Hepatocyte (in vitro differentiated cells): ENCODE measurements at places on chromosomes 4 and X. TPM values are rescaled to one million over a fixed set of nuclear protein-coding genes. Genes with fewer than 3 reads are reported as not detected.

DNA sequence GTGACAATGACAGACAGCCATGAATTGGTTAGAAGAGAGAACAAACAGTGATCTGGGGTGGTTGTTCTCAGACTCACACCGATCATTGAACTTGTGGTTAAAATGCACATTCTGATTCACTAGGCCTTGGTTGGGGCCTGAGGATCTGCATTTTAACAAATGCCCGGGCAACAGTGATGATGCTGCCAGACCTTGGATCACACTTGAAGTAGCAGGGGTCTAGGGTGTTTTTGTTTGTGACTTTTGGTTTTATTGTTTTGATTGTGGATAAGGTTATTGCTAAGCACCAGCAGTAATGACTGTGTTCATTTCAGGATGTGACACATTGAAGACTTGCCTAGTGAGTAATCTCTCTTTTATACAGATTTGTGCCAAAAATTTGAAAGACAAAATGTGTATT, 36.5 kb downstream of the TXLNG start:
- H3K36me3 ChIP-seq: no peaks in the 10 kb centered on the region
- no peaks in the 10 kb centered on the region for H3K27me3 ChIP-seq
- H3K4me1 ChIP-seq: peaks cover 10% of the 10 kb centered on the region
- no peak overlapping the region for H3K4me3 ChIP-seq
- DNase-seq: no peak

GRCh38 chr4:153573881-153574802, 108.0 kb downstream of the TMEM131L start:
- no peak overlapping the region for H3K27ac ChIP-seq
- peak; percentile 74 for DNase-seq
- H3K36me3 ChIP-seq: no peaks in the 10 kb centered on the region
- no peaks in the 10 kb centered on the region for H3K4me1 ChIP-seq

DNA sequence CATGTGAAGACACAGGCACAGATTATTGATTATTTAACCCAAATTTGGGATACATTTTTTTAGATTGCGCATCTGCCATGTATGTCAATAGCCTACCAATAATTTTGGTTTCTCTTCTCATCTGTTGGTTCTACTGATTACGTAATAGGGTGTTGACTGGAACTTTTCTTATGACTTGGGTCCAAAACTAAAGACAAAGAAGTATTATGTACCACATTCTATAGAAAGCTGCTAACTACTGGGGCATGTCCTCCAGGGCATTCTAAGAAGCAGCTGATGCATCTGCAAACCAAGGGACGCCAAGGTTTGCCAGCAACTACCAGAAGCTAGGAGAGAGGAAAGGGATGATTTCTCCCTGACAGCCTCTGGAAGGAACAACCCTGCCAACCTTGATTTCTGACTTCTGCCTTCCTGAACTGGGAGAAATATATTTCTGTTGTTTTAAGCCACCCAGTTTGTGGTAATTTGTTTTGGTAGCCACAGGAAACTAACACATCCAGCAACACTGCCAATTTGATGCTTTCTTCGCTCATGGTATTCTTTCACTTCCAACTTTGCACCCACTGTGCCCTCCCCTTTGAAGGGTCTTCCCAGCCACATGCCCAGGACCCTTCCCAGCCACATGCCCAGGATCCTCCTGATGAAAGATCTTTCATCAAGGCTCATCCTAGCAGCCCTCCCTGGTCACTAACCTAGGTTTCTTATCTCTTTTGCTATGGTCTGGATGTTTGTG, 15.9 kb upstream of the TLR1 start:
- no peaks in the 10 kb centered on the region for H3K4me1 ChIP-seq
- DNase-seq: no peak
- no peak overlapping the region for H3K27ac ChIP-seq
- H3K36me3 ChIP-seq: no peaks in the 10 kb centered on the region
- no peak overlapping the region for H3K4me3 ChIP-seq

DNA sequence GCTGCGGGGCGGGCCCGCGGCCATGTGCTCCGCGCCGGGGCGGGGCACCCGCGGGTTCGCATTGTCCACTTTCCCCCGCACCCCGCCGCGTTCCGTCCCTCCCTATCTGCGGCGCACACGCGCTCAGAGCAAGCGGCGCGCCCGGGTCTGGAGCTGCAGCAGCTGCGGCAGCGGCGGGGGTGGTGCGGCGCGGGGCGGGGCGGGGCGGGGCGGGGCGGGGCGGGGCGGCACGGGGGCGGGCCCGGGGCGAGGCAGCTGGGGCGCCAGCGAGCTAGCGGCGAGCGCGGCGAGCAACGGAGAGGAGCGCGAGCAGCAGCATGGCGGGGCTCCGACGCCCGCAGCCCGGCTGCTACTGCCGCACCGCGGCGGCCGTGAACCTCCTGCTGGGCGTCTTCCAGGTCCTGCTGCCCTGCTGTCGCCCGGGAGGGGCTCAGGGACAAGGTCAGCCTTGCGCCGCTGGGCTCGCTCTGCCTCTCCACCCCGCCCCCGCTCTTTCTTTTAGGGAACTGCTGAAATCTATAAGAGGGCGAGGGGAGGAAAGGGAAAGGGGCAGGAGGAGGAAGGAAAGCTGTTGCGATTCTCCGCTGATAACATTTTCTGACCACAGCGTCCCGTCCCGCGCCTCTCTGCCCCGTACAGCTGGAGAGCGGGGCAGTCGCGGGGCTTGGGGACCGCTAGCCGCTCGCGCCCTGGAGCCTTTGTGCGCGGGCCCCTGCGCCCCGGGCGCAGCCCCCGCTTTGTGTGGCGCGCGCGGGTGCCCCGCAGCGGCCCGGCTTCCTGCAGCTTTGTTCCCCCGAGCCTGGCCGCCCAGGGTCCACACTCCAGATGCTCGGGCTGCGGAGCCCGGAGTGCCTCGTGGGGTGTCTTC, at the start of gene TMEM131L:
TMEM131L (plus strand) TSS at position 280 of the 868 bp plus-strand sequence; CDS start at position 318, 38 bp downstream.
- peaks cover 3% of the 10 kb centered on the region for H3K27me3 ChIP-seq
- H3K4me3 ChIP-seq: peak within 1 kb of the TSS; percentile 92
- peak within 1 kb of the TSS; percentile 69 for H3K27ac ChIP-seq
- DNase-seq: peak; percentile 83

- no peak overlapping the region for H3K27ac ChIP-seq
- DNase-seq: no peak
- H3K4me3 ChIP-seq: no peak overlapping the region
- no peaks in the 10 kb centered on the region for H3K27me3 ChIP-seq
- H3K4me1 ChIP-seq: no peaks in the 10 kb centered on the region
Observed at GRCh38 chr4:59945277-59945676, 1254.8 kb upstream of the ADGRL3 start.

DNA sequence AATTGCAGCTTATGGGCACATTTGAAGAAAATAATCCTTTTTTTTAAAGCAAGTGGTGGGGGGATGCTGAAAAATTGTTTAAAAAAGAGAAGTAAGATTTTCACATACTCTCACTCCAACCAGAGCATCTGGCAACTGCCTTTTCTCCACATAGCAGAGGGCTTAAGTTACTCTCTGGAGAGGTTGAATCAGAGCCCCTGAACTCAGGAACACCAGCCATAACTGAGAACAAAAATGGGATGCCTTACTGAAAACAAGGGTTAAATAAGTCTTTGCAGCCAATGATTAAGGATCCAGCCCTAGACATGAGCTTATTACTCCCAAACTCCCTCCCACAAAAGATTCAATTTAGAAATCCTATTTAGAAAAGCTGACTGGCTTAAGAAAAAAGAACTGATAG, 27.5 kb downstream of the CASK start:
- no peaks in the 10 kb centered on the region for H3K36me3 ChIP-seq
- H3K4me1 ChIP-seq: no peaks in the 10 kb centered on the region
- H3K4me3 ChIP-seq: no peak overlapping the region
- H3K27ac ChIP-seq: no peak overlapping the region
- no peaks in the 10 kb centered on the region for H3K27me3 ChIP-seq

- no peaks in the 10 kb centered on the region for H3K36me3 ChIP-seq
- peak; percentile 39 for DNase-seq
- no peak overlapping the region for H3K27ac ChIP-seq
Observed at GRCh38 chr4:98092833-98093439, 50.3 kb downstream of the STPG2 start.

DNA sequence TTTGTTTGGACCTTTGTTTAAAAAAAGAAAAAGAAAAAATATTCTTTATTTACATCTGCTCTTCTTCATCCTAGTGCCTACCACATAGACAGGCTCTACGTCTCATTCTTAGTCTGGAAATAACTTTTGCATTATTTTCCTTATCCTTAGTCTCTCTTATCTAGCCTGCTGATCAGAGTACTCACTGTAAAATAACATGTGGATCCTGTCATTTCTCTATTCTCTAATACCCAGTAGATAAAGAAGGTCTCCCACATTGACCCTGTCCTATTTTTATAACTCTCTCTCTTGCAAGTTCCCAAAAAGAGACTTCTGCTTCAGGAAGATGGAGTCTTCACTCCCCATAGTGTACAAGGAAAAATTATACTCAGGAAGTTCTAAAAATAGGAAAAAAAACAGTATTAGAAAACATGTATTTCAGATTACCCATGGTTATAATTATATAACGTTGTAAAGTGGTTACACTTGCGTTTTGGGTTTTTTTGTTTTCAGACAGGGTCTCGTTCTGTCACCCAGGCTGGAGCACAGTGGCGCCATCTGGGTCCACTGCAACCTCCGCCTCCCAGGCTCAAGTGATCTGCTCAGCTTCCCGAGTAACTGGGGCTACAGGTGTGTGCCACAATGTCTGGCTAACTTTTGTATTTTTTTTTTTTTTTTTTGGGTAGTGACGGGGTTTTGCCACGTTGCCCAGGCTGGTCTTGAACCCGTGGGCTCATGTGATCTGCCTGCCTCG, 23.8 kb downstream of the ZFX start:
- DNase-seq: no peak
- H3K27me3 ChIP-seq: no peaks in the 10 kb centered on the region
- H3K27ac ChIP-seq: peak overlapping the region; percentile 12
- no peaks in the 10 kb centered on the region for H3K36me3 ChIP-seq
- H3K4me3 ChIP-seq: no peak overlapping the region
- peaks cover 20% of the 10 kb centered on the region for H3K4me1 ChIP-seq

DNA sequence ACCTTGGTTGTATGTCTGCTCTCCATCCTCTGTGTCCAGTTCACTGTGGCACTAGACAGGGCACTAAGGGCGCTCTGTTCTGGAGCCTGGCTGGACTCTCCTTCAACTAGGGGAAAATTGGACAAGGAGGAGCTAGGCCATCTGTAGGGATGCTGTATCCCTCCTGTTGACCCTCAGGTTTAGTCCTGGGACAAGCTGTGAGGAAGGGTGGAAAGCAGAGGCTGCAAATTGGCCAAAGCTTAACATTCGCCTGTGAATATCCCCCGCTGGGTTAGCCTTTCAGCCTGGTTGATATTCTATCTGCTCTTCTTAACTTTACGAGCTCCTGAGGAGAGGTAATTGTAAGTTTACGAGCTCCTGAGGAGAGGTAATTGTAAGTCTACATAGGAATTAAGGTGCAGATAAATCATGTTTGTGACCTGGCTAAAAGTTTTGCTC, 64.4 kb upstream of the ENPEP start:
- H3K27me3 ChIP-seq: no peaks in the 10 kb centered on the region
- H3K4me3 ChIP-seq: peak overlapping the region; percentile 57
- no peaks in the 10 kb centered on the region for H3K36me3 ChIP-seq
- peaks cover 21% of the 10 kb centered on the region for H3K4me1 ChIP-seq
- DNase-seq: no peak

DNA sequence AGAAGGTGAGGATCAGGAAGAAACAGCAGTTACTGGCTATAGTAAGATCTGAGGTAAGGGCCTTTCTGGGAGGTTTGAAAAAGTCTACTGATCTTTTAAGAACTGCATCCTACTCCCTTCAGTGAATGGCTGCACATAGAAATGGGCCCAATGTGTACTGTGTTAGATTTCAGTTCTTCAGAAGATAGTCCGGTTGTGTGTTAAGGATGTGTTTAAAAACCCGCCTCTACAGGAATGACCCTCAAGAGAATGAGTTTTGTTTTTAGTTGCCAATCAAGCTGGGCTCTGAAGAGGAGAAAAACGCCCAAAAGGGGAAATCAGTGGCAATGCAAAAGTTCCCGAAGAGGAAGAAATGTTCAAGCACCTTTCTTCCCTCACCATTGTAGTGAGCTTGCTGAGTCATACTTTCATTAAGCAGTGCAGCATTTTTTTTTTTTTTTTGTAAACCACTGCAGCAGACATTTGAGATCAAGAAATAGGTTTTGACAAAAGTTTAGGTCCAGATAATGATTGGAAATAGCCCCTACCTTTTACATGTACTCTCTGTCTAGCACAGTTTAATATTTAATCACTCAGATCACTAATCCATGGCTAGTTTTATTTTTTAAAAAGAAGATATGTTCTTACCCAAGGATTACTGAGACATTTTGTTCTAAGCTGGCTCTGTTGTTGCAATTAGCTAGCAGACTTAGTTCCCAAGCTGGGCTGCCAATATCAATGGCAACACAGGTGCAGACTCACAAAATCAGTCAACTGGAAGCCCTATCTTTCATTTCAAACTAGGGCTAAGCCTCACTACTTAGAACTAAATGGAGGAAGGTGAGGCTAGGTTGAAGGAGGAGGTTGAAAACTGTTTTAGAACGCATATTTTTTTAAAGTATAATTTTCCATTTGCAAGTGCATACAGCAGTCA, 7.0 kb upstream of the TRPC5OS start:
- H3K4me1 ChIP-seq: no peaks in the 10 kb centered on the region
- H3K27ac ChIP-seq: peak overlapping the region; percentile 5
- no peak overlapping the region for H3K4me3 ChIP-seq
- H3K27me3 ChIP-seq: no peaks in the 10 kb centered on the region
- H3K36me3 ChIP-seq: no peaks in the 10 kb centered on the region
- DNase-seq: peak; percentile 17

GRCh38 chrX:103608306-103608963, 672 bp downstream of the TCEAL3 start:
- H3K4me1 ChIP-seq: no peaks in the 10 kb centered on the region
- no peaks in the 10 kb centered on the region for H3K27me3 ChIP-seq
- H3K36me3 ChIP-seq: no peaks in the 10 kb centered on the region
- H3K27ac ChIP-seq: peak overlapping the region; percentile 92

Gene RENBP
- 22.2 and 22.8 TPM in 2 replicates for total RNA-seq
